ENCODE measurements at places on chromosomes 7 and 10.

GRCh38 chr10:44427479-44427878 is 42.6 kb upstream of the CXCL12 start:
- no peak for DNase-seq

DNA sequence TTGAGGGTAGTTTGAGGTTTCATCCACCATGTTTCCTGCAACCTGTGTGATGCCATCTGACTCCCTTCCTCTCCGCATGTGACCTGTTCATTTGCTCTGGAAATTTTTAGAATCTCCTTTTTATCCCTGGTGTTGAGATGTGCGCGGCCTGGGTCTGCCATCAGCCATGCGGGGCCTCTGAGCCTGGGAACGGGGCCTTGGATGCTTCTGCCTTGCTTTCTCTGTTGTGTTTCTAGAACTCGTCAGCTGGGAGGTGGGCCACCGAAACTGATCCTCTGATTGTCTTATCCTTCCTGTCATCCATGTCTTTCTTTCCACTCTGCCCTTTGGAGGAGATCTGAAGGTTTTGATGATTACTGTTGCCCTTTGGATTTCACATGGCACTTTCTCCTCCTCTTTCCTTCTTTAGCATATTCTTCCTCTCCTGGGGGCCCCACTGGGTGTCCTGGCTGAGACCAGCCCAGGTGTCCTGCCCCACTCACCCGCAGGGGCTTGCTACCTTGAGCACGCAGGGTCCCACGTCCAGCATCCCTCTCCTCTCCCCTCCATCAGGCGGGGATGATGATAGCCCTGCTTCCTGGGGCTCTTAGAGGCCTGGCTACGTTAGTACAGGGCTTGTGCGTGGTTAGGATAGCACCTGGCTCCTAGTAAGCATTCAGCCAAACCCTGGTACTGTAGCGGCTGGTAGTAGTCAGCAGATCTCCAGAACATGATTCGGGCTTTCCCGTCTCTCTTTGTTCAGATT is 29.9 kb downstream of the PPP2R2D start:
- no peak for DNase-seq

DNA sequence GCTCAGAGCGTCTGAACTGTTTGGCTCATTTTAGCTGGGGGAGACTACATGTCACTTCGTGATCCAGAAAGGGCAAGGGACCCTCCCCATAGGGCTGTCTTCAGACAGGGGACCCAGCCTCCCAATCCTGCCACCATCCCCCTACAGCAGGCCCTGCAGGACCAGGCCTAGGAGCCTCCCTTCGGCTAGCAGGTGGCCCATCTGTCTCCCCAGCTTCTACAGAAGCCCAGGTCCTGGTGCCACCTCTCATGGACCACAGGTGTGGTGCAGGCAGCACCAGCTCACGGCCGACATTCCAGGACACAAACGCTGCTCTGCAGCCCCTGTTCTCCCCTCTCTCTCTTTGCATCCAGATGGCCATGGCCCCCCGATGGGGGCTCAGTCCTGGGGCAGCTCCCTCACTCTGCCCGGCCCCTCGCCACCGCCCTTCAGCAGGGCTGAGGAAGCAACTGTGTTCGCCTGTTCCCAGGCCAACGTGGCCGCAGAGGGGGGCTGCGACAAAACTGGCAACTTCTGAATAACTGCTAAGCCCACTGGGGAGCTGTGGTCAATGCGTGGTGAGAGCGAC is 10.3 kb downstream of the TECPR1 start:
- DNase-seq, result no peak

- DNase-seq, result no peak
Observed at GRCh38 chr10:92768104-92768503, 78.3 kb downstream of the HHEX start.

- no peak for DNase-seq
Observed at GRCh38 chr10:102727037-102727818, 12.8 kb downstream of the SFXN2 start.

DNA sequence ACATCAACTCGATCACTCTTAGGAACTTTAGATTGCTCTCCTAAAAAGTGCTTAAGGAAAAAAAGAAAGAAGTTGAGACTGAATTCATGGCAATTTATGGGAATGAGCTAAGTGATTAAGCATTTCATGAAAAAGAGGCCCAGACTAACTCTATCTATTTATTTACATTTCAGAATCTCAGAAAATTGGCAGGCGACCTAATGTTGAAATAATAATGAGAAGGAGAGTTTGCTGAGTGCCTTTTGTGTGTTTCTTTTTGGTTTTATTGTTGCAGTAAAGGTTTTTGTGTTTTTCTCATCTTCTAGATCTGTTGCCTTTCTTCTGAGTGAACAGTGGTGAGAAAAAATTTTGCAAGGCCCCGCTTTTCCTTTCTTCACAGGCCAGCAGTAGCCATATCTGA is 3.8 kb downstream of the GRK5 start:
- DNase-seq, result no peak

DNA sequence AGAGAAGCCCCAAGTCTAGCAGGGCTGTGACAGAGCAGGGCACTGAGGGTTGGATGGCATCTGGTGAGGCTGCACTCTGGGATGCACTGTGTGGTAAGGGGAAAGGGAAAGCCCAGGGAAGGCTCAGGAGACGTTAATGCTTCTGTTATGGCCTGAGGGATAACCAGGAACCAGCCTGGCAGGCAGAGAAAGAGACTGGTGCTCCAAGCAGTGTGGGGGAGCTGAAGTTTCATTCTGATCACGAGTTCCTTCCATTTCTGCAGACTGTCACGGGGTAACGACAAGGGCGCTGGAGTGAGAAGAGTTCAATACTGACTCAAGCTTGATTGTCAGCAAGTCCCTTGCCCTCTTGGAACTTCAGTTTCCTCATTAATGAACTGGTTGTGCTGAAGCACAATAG is 730.9 kb downstream of the GRID1 start:
- DNase-seq, result no peak

GRCh38 chr7:102390697-102391484 is 5.3 kb upstream of the PRKRIP1 start:
- peak; percentile 23 for DNase-seq

Measured in stimulated activated CD8-positive, alpha-beta memory T cell treated with anti-CD3 and anti-CD28 coated beads, Interleukin-15, amount 100 ng/mL, for 4 hours (primary cell).